SW480 (cell line): ENCODE measurements at places on chromosomes 5 and 9.

DNA sequence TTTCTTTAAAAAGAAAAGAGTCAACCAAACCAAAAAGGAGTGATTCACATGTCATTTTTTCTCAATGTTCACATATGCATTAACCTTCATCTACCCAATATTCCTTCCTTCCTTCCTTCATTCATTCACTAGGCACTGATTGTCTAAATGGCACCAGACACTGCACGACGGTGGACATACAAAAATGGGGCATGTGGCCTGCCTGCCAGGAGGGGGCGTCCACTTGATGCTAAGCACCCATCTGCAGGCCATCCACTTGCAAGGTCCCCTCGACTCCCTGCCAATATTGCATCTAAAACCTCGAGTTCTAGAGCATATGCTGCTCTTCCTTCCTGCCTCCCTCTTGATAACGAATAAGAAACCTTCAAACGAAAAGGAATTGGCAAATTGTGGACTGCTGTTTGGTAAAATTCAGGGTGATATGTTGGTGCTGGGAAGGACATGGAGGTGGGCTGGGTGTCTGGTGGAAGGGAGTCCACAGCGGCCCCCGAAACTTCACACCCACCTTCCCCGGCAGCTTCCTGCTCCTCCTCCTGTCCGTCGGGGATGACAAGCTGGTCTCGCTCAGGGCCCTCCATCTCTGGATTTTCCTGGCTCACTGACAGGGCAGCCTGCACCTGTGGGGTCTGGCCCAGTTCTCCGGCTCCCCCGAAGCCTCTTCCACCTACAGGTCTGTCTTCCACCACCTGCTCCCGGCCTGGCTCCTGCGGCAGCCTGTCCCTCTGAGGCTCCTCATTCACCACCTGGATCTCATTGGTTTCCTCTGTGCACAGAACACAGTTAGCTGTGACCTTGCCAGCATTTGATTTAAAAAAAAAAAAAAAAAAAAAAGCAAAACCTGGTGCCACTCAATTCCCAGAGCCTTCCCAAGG lies 64.3 kb downstream of the GOLM1 start:
- peak; percentile 48 for DNase-seq

GRCh38 chr9:124439686-124440243 lies 10.5 kb upstream of the ADGRD2 start:
- DNase-seq: no peak

GRCh38 chr5:169339869-169340268 lies 38.9 kb upstream of the SLIT3 start:
- DNase-seq: no peak

GRCh38 chr5:39218482-39219402 lies 621 bp downstream of the FYB1 start:
- DNase-seq: no peak

- DNase-seq: no peak
These were observed 208.0 kb downstream of the PAPPA start for GRCh38 chr9:116361547-116361946.

GRCh38 chr9:71249729-71250317 lies 128.4 kb upstream of the TRPM3 start:
- DNase-seq: peak; percentile 66

GRCh38 chr5:112289465-112289864 lies 129.6 kb downstream of the EPB41L4A start:
- DNase-seq: peak; percentile 11

GRCh38 chr9:97501177-97501971 lies at the start of gene TMOD1:
Gene TMOD1, plus strand, starts transcription at chr9:97501666. Its CDS starts 22,523 bp downstream, at chr9:97524189.
- peak; percentile 76 for DNase-seq

DNA sequence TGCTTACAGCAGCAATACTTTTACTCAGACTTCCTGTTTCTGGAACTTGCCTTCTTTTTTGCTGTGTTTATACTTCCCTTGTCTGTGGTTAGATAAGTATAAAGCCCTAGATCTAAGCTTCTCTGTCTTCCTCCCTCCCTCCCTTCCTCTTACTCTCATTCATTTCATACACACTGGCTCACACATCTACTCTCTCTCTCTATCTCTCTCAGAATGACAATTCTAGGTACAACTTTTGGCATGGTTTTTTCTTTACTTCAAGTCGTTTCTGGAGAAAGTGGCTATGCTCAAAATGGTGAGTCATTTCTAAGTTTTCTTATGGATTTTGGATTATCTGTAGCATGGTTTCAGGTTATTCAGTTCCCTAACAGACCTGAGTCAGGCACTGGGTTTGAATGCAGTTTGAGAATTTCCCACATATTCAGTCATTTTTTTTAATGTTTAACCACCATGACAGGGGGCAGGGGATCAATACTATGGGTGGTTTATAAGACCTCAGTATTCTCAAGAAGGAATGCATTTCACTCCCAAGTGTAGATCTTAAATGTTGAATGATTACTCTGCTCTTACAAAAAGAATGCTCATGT lies at the start of gene IL7R:
Gene IL7R (plus strand): TSS at position 127 of the 587 bp plus-strand sequence. CDS start 87 bp downstream, at position 214.
- no peak for DNase-seq

DNA sequence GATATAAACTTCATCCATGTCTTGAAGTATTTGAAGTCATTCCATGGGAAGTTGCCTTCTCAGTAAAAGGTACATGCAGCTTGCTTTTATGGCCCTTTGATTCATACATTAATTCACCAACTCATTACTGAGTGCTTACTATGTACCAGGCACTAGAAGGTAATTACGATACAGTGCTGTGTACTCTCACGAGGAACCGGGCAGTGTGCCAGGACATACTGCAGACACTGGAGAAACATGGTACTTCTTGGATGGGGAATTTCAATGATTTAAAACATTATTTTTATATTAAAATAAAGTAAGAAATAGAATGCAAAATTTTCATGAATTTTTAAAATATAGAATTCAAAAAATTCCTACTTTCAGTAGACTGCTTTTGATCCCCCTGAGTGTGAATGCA lies 71.4 kb upstream of the WDR41 start:
- no peak for DNase-seq

GRCh38 chr5:141742866-141743851 lies 61.1 kb upstream of the ARAP3 start:
- peak; percentile 48 for DNase-seq

GRCh38 chr5:128905568-128906110 lies 59.6 kb upstream of the SLC27A6 start:
- DNase-seq: peak; percentile 68

GRCh38 chr5:149392718-149393117 lies 13.6 kb upstream of the IL17B start:
- no peak for DNase-seq

- no peak for DNase-seq
These were observed at the start of gene PCDHGA11 for GRCh38 chr5:141420855-141421488. Gene PCDHGA11, plus strand, starts transcription at chr5:141421051. Its CDS starts 177 bp downstream, at chr5:141421228.

DNA sequence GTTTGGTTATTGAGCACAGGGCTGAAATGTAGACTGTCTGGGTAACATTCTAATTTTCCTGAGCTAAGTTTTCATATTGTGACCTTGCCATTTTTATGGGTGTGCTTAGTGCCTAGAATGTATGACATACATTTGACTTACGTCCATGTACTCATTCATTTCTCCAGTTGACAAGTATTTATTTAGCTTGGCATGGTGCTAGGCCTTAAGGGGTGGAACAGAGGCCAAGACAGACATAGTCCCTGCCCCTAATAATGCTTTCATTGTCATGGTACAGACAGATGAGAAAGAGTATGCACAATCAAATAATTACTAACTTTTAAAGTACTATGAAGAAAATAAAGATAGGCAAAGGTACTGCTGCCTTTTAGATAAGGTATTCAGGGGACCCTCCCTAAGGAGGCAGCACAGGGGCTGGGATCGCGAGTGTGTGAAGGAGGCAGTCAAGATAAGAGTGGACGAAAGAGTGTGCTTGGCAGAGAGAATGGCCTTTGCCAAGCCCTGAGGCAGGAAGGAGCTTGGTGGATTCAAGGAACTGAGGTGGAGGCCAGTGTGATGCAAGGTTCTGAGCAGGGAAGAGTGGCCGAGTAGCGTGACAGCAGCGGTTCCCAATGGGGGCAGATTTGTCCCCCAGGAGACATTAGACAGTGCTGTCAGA lies 128.0 kb downstream of the PIP5K1B start:
- no peak for DNase-seq

GRCh38 chr5:65137631-65138030 lies 344.1 kb downstream of the ADAMTS6 start:
- no peak for DNase-seq

DNA sequence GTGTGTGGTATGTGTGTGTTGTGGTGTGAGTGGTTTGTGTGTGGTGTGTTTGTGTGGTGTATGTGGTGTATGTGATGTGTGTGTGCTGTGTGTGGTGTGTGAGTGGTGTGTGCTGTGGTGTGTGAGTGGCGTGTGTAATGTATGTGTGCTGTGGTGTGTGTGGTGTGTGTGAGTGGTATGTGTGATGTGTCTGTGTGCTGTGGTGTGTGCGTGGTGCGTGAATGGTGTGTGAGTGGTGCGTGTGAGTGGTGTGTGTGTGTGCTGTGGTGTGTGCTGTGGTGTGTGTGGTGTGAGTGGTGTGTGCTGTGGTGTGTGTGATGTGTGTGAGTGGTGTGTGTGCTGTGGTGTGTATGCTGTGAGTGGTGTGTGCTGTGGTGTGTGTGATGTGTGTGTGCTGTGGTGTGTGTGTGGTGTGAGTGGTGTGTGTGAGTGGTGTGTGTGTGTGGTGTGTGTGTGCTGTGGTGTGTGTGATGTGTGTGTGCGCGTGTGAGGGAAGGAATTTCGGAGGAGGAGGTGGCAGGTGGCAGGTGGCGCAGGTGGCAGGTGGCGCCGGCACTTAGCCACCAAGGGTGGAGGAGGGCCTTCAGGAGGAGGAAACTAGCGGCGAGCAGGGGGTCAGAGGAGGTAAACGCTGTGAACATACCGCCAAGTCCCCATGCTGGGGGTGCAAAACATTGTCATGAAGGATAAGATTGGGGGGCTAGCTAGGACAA lies 191.8 kb downstream of the MELK start:
- DNase-seq: peak; percentile 44

DNA sequence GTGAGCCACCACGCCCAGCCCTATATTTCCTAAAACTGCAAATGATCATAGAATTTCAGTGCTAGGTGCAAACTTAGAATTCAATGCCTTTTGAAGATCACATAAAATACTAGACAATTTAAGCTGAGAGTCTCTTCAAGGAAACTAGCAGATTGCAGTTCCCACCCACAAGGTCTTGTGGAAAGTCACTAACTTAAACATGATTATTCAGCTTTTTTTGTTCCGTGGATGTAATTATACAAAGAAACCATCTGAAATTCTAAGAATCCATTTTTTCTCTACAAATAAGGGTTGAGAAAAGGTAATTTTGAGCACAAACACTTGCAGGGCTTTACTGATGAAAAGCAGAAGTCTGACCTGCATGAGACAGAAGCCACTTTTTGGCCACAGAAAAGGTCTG lies 4.5 kb upstream of the LHFPL2 start:
- no peak for DNase-seq

DNA sequence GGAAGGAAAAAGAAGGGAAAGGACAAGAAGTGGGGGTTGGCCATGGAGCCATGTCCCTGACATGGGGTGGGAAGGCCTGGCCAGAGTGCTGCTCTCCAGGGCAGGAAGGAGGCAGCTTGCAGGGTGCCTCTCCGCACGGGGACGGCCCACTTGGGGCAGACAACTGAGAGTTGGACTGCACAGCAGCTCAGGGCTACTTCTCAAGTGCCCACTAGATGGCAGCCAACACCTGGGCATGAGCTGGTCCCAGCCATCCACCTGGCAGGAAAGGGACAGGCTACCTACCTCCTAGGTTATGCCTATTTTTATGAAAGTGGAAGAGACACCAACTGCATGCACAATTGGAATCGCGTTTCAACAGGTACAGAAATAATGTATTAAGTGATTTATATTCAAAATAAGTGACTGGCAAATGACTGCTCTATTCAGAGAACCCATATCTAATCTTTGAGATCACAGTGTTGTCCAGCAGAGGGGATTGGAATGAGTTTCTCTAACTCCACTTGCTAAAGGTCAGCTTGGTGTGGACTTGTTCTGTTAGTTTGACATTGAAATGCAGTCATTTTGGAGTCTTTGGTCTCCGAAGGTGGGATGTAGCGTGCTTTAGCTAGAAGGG lies 113.4 kb downstream of the SYK start:
- DNase-seq: peak; percentile 79

DNA sequence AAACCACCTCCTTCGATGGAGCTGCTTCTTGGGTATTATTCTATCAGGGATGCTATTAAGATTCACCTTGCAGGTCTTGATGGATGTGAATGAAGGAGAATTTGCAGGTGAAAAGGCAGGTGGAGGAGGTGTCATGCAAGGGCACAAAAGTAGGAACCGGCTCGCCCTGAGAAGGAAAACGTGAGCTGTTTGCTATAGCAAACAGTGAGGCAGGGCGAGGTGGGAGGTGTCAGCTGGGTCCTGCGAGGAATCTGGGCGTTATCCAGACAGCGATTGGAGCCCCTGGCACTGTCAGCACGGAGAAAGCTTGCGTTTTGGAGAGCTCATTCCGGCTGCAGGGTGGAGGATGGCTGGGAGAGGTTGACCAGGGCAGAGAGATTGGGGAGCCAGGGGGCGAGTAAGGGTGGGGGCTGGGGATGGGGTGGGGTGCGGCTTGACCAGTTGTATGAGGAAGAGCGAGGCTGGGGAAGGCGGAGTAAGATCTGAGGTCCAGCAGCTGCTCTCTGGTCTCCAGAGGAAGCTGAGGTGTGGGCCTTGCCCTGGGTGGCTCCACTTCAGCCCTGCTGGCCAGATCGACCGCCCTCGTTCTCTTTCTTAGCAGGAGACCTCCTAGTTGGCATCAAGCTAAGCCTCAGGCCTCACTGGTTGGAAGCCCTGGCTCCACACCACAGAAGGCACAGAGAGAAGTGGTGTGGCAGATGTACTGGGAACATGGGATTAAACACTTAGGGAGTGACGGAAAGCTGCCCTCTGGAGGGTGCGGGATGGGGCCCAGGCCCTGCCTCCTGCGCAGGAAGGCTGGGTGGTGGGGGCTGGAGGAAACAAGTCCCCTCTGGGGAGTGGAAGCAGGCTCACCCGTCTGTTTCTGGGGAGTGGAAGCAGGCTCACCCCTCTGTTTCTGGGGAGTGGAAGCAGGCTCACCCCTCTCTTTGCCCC lies 54.7 kb upstream of the NEURL1B start:
- no peak for DNase-seq
